Esophagus muscularis mucosa (tissue), 4 donors: ENCODE measurements at places on chromosomes 5 and 9. TPM values are rescaled to one million over a fixed set of nuclear protein-coding genes. Genes with fewer than 3 reads are reported as not detected.
A peak's percentile ranks its signal among the peaks of the same experiment; 100 is the strongest.

The MYOT gene
- 35.6 TPM for total RNA-seq

The ABCA2 gene
- total RNA-seq, result 20.0 TPM

The DPYSL3 gene
- 449 TPM for total RNA-seq

The IL9 gene
- total RNA-seq, result not detected

The THBS4 gene
- 31.6 TPM for total RNA-seq

The ORM2 gene
- not detected for total RNA-seq

The CDK9 gene
- total RNA-seq, result 79.6 TPM

The FUT7 gene
- 0.32 TPM for total RNA-seq

The ENHO gene
- 1.1 TPM for total RNA-seq

The DIPK1B gene
- total RNA-seq, result 26.1 TPM

The SH3PXD2B gene
- total RNA-seq, result 54.8 TPM

The OR13C4 gene
- not detected for total RNA-seq

The EQTN gene
- not detected for total RNA-seq

DNA sequence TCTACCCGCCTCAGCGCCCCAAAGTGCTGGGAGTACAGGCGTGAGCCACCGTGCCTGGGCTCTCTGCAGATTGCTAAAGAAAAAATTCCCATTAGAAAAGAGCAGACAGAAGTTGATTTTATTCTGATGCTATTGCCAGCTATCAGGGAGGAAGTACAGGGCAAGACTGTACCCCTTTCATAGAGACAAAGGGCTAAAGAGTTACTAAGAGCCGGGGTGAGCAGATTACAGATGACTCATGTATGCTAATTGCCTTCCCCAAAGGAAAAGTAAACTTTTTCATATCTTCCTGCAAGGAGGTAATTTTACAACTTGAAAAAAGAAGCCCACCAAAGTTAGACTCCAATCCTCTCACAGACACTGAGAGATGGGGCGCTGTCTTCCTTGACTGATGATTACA is 42.3 kb upstream of the MCTP1 start:
- no peak for DNase-seq

DNA sequence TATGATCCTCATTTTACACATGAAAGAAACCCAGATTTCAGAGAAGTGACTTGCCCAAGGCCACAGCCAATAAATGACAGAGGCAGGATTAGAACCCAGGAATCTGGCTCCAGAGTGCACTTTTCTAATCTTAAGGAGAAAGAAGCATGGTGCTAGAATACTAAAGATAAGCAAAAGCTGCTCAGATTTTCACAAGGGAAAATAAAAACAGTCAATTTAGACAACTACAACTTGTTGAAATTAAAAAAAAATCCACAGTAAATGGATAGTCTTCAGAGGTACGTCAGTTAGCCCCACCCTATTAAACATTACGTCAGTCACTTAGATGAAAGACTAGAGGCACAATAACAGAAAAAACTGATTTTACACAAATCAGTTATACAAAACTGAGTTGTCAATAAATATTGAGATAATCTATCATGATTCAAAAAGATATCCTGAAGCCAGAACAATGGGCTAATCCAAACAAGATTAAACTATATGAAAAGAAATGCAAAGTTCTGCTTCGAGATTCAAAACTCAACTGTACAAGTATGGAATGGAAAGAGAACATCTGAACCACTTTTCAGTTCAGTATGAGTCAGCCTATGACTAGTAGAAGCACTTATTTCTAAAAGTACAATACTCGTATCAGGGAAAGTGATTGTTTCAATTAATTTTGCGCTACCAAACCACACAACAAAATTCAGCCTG is 9.3 kb downstream of the TMEM245 start:
- no peak for DNase-seq

GRCh38 chr5:98570661-98571191 is 202.7 kb upstream of the RGMB start:
- DNase-seq, result no peak

- no peak for DNase-seq
Measured at GRCh38 chr9:97806721-97807120, 46.3 kb upstream of the FOXE1 start.

- peak; percentile 92 for DNase-seq
Measured at GRCh38 chr5:123696921-123697341, 185.0 kb downstream of the CSNK1G3 start.

GRCh38 chr9:95507464-95508241 is 9.1 kb downstream of the PTCH1 start:
- no peak for DNase-seq

DNA sequence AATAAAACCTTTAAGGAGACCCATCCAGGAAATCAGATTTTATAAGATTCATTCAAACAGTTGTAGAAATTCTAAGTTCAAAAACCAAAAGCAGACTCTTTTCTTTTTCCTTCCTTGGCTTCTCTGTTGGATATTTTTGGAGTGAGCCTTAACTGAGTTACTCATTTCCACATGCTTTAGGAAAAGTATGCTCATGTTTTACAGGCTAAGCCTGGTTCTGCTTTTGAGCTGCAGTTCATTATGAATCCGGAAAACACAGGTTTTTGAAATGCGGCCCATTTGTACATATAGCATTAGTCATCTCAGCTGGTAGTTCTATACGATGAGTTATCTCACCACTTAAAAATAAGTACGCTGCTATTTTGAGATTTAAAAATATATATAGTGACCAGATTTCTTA is 156.6 kb upstream of the DMRT1 start:
- DNase-seq, result peak; percentile 29

DNA sequence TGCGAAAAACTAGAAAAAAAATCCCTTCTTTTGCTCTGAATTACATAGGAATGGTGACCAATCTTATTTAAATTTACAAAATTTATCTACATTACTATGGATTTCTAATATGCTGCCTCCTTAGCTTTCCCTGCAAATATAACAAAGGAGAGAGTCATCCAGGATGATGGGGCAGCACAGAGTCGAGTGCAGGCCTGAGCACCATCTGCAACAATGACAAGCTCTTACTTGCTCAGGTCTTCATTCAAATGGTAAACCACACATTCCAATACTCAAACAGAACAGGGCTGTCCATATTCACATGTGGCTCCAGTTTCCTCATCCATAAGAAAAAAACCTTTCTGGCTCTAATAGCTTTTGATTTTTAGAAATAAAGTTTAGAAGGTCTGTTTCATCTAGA is 33.5 kb upstream of the ZNF354B start:
- no peak for DNase-seq

- no peak for DNase-seq
Measured at GRCh38 chr5:78811866-78812265, 163.3 kb upstream of the LHFPL2 start.

GRCh38 chr5:10662661-10663488 is 98.2 kb downstream of the DAP start:
- no peak for DNase-seq

- no peak for DNase-seq
Measured at GRCh38 chr9:92392690-92393089, 11.7 kb downstream of the OGN start.

DNA sequence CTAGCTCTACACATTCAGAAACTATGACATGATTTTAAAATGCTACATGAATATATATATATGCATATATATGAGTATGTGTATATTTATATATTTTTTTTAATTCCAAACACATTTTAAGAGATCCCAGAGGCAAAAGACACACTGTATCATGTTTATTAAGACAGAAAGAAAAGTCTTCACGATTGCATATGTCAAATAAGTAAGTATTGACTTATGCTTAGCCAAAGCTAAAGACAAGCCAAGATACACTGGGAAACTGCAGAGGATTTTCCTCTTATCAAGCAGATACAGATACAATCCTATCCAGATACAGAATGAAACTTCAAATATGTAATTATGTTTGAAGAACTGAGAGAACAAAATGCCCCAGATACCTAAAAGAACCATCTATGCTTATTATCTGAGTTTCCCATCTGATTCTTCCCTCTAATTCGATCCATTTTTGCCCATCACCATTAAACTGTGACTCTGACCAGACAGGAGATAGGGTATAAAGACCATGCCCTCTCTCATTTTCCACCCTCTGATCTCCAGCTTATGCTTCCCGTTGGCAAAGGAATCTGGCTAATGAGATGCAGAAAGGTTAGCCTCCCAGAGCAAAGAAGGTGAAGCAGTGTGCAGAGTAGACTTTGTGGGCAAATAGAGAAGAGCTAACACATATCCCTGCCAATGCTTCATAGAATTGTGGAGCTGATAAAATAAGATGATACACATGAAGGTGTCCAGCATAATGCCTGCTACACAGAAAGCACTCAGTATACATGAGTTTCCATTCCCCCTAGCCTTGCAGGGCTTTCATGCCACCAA is 131.0 kb upstream of the TARS1 start:
- DNase-seq, result no peak

DNA sequence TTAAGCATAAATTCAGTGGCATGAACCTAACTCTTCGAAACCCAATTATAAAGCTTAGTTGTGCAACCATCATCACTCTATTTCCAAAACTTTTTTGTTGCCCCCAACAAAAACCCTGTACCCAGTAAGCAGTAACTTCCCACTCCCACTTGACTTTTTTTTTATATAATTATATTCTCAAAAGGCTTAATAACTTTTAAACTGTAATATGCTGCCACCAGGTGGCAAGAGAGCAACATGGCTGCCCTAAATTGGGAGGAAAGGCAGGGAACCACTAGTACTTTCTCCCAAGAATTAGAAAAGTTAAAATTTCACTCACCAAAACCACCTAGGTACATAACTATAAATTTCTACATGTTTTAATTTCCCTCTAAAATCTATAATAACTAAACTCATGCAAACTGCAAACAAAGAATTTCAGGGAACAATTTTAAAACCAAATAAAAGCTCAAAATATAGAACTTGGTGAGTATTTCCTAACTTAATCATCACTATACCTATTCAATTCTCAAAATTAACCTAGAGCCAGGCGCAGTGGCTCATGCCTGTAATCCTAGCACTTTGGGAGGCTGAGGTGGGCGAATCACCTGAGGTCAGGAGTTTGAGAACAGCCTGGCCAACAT is 50.2 kb upstream of the RNF38 start:
- no peak for DNase-seq

GRCh38 chr5:96692441-96692840 is 30.3 kb downstream of the CAST start:
- no peak for DNase-seq

DNA sequence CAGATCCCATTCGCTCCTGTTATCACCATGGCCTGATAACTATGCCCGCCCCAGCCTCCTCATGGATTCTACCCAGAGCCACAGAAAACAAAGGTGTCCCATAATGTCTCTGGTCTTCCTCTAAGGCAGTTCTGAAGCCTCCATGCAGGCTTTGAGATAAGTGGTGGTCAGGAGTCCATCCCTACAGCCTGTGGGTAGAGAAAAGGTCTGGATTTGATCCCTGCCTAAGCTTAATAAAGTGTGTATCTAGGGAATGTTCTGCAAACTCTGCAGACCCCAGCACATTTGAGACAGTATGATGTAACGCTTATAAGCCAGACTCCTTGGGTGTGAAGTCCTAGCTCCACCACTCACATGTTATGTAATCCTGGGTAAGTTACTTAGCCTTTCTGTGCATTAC is 187.3 kb downstream of the MAPKAP1 start:
- DNase-seq, result no peak

- DNase-seq, result no peak
Measured at GRCh38 chr5:54146916-54147315, 163.5 kb downstream of the ARL15 start.

- DNase-seq, result no peak
Measured at GRCh38 chr9:133200631-133201030, 8.4 kb downstream of the OBP2B start.

DNA sequence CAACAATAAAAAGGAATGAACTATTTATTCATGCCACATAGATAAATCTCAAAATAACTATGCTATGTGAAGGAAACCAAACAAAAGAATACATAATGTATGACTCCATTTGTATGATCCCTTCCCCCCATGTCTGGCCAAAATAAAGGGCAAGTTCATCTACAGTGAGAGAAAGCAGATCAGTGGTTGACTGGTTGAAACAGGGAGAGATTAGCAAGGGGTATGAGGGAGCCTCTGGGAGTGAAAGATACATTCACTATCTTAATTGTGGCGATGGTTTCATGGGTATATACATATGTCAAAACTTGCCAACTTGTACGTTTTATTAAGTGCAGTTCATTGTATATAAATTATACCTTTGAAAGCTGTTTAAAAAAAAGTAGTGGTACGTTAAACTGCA is 4.8 kb downstream of the PSMD5 start:
- DNase-seq, result no peak

DNA sequence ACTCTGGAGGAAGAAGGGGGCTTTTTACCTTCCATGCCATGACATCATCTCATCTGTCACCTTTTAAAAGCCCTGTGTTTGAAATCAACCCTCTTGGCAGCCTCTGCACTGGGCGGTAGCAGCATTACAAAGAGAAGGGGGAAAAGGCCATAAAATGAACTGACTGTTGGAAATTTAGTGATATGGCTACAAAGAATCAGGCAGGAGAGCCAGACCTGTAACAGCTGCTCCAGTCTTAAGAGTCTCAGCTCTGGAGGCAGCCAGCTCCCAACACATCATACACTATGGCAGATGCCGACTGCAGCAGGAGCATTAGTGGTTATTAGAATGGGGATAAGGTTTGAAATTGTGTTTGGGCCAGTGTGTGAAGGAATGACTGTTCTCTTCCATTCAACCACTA is 257.5 kb downstream of the DMAC1 start:
- no peak for DNase-seq

DNA sequence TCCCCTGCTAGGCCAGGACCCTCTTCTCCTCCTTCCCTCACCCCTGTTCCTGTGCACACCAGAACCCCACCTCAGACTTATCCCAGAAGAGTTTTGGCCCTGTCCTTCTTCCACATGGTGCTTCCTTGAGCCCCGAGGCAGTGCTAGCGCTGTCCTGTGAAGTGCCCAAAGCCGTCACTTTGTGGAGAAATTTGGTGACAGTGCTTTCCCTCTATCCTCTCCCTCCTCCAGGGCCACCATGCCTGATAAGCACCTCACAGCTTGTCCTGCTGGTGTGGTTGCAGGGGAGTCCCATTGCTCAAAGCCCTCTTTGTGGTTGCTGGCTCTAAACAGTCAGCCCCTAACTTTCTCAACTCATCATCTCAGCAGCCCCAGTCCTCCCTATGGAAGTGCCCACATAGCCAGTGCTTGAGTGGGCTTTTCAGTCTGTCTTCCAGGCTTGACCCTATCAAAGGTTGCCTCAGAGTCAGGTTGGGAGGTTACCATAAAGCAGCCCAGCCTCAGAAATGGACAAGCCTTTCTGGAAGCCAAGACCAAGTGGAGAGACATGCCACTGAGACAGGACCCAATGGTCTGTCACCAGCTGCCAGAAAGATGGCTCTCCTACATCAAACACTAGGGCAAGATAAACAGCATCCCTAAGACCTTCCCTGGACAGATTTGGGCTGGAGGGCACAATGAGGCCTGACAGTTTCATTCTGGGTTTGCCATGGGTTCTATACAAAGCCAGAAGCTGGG is 18.0 kb downstream of the IGIP start:
- peak; percentile 62 for DNase-seq

- DNase-seq, result no peak
Measured at GRCh38 chr9:76018235-76018634, 127.8 kb downstream of the PCSK5 start.
